ENCODE measurements at places on chromosomes 11 and 22. TPM values are rescaled to one million over a fixed set of nuclear protein-coding genes. Genes with fewer than 3 reads are reported as not detected.

Gene CSNK2A3
- not detected for total RNA-seq

GRCh38 chr22:28015046-28015425 lies 96.0 kb upstream of the PITPNB start:
- DNase-seq = no peak
- no peak overlapping the region for H3K27ac ChIP-seq
- peaks cover 28% of the 10 kb centered on the region for H3K27me3 ChIP-seq
- no peak overlapping the region for H3K4me3 ChIP-seq

- peaks cover 4% of the 10 kb centered on the region for H3K4me1 ChIP-seq
- H3K27me3 ChIP-seq = no peaks in the 10 kb centered on the region
- no peaks in the 10 kb centered on the region for H3K36me3 ChIP-seq
- H3K4me3 ChIP-seq = no peak overlapping the region
- no peak for DNase-seq
Observed at GRCh38 chr22:20159076-20159475, 8.2 kb upstream of the CCDC188 start.

Gene OR56A1
- total RNA-seq = not detected

- H3K4me3 ChIP-seq = peak overlapping the region; percentile 72
- H3K27ac ChIP-seq = no peak overlapping the region
- peaks cover 2% of the 10 kb centered on the region for H3K36me3 ChIP-seq
- no peaks in the 10 kb centered on the region for H3K4me1 ChIP-seq
- peaks cover 78% of the 10 kb centered on the region for H3K27me3 ChIP-seq
- DNase-seq = no peak
Observed at GRCh38 chr22:43412808-43413795, 1.3 kb downstream of the MPPED1 start.

DNA sequence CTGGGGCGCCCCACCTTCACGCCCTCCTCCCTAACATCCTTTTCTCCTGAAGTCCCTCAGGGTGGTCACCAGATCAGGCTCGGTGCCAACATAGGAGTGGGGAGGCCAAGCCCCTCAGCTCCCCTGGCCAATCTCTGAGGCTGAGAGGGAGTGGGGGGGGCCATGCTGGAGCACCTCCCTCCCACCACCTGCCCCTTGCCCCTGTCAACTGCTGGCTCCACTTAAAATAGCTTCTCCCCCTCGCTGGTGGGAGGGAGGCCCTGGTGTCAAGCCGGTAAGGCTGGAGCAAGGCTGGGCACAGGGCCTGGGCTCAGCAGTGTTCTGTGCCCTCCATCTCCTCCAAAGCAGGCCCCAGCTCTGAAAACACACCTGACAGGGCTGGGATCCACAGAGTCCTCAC lies 4.9 kb downstream of the PLXNB2 start:
- peaks cover 23% of the 10 kb centered on the region for H3K27me3 ChIP-seq
- H3K27ac ChIP-seq = no peak overlapping the region
- no peaks in the 10 kb centered on the region for H3K36me3 ChIP-seq
- H3K4me1 ChIP-seq = peaks cover 6% of the 10 kb centered on the region
- DNase-seq = no peak

DNA sequence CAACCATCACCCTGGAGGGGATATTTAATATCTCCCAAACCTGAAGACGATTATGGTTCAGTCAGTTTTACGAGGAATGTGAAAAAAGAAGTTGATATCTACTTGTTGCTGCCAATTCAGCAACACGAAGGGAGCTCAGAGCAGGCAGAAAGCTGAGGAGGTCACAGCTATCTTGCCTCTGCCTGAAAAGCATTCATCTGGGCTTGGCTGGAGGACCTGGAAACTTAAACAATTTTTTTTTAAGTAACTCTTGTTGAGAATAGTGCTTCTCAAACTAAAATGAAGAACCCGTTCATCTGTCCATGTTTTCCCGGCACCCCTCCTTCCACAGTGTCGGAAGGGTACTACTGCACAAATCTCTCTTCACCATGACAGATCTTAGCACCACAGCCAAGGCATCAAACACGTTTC lies 98.9 kb downstream of the MICAL3 start:
- H3K27ac ChIP-seq = no peak overlapping the region
- no peak for DNase-seq
- peaks cover 35% of the 10 kb centered on the region for H3K4me1 ChIP-seq
- H3K36me3 ChIP-seq = no peaks in the 10 kb centered on the region
- H3K27me3 ChIP-seq = no peaks in the 10 kb centered on the region

DNA sequence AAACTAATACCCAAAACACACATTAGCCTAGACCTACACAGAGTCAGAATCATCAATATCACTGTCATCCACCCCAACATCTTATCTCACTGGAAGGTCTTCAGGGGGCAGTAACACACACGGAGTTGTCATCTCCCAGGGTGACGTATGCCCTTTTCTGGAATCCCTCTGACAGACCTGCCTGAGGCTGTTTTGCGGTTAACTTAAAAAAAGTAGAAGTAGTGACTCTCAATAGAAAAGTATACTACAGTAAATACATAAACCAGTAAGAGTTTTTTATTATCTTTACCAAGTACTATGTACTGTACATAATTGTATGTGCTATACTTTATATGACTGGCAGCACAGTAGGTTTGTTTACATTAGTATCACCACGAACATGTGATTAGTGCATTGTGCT lies 80.5 kb downstream of the PGR start:
- DNase-seq = no peak
- H3K4me1 ChIP-seq = no peaks in the 10 kb centered on the region
- H3K4me3 ChIP-seq = no peak overlapping the region
- H3K27me3 ChIP-seq = no peaks in the 10 kb centered on the region
- H3K36me3 ChIP-seq = no peaks in the 10 kb centered on the region

Gene PIK3IP1
- 388 TPM for total RNA-seq

DNA sequence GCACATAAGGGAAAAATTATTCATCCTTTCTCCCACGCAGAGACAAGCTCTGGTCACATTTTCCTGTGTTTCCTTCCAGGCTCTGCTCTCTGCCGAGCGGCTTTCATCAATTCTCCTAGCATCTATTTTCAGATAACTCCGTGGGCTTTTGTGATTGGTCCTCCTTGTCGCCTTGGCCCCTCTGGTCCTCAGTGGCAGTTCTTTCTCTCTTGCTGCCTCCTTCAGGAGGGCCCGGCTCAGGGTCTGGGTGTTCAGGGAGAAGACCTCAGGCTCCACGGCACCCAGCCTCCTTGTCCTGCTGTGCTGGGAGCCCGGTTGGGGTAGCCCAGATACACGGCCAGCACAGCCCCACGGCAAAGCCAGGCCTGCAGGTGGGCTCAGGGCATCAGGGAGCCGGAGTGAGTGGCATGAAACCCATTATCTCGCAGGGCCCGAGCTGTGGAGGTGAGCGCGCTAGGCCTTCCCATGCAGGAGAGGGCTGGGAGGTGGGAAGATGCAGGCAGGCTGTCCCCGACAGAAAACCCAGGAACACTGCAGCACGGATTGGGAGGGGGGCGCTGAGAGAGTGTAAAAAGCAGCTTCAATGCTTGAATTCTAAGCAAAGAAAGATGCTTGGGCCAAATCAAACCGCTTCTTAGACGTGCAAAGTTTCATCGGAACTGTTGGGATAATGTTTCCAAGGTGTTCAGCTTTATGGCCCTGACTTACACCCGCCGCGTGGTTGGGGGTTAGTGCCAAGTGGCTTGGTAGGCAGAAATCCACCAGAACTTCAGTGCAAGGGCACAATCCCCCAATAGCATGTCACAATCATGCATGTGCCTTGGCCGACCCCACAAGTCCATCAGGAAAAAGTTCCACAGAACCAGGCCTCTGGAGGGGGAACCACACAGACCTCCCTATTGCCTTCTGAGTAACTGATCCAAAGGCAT lies 81.9 kb upstream of the WNT7B start:
- H3K4me1 ChIP-seq = peaks cover 37% of the 10 kb centered on the region
- H3K27me3 ChIP-seq = no peaks in the 10 kb centered on the region
- peaks cover 2% of the 10 kb centered on the region for H3K36me3 ChIP-seq
- peak overlapping the region; percentile 67 for H3K4me3 ChIP-seq
- H3K27ac ChIP-seq = peak overlapping the region; percentile 94

Gene NAA40
- total RNA-seq = 16.6 TPM

DNA sequence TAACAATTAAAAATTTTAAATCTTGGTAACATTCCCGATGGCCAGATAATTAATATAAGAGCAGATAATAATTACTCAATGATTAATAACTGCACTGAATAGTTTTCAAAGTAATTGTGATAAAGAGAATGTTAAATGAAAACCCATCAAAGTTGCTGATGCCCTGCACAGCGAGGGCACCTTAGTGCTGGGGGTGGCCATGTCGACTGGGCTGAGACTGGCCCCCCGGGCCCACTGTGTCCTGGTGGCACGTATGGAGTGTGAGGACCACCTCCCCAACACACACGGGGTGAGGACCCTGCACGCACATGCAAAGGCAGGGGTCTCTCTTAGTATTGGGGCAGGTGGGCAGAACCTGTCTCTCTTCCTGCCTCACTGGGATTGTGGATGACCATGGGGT lies 15.1 kb upstream of the CCDC188 start:
- H3K27ac ChIP-seq = no peak overlapping the region
- no peaks in the 10 kb centered on the region for H3K36me3 ChIP-seq
- no peaks in the 10 kb centered on the region for H3K4me1 ChIP-seq
- H3K27me3 ChIP-seq = peaks cover 6% of the 10 kb centered on the region
- DNase-seq = no peak

Gene ACRV1
- not detected for total RNA-seq

GRCh38 chr22:24322522-24322921 lies 51.9 kb downstream of the SPECC1L start:
- H3K27ac ChIP-seq = peak overlapping the region; percentile 21
- H3K36me3 ChIP-seq = peaks cover 2% of the 10 kb centered on the region
- no peaks in the 10 kb centered on the region for H3K27me3 ChIP-seq
- no peak overlapping the region for H3K4me3 ChIP-seq
- H3K4me1 ChIP-seq = peaks cover 7% of the 10 kb centered on the region
- no peak for DNase-seq

DNA sequence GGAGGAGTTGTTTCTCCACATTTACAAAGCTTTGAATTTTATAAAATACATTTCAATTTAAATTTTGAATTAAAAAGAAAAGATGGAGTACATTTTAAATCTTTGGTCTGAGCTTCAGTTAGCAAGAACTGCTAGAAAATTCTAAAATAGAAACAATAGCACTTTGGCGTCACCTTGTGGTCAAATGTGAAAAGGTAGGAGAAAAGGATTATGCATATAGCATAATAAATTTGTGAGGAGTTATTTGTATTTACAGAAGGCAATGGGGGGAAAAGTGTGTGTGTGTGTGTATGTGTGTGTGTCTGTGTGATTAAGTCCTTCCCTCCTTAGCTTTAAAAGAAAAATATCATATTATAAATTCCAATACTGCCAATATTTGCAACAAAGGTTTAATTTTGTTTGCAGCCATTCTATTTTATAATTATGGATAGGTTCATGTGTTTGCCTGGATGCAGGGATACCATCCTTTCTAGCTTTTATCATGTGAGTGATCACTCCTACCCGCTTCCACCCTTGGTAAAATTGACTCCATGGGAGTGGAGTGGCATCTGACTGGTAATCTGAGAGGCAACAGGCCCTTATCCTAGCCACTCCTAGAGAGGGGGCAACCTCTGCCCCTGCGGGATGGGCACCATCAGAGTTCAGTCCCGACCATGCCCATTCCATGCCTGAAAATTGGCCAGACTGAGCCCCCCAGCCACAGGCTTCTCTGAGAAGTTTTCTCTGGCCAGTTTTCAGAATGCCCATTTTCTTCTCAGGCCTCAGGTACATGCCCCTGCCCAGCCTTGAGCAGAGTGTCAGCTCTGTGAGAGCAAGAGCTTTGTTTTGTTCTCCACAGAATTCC lies 13.6 kb upstream of the LGR4 start:
- no peak overlapping the region for H3K4me3 ChIP-seq
- no peaks in the 10 kb centered on the region for H3K36me3 ChIP-seq
- H3K27ac ChIP-seq = no peak overlapping the region
- peaks cover 5% of the 10 kb centered on the region for H3K4me1 ChIP-seq
- no peaks in the 10 kb centered on the region for H3K27me3 ChIP-seq

DNA sequence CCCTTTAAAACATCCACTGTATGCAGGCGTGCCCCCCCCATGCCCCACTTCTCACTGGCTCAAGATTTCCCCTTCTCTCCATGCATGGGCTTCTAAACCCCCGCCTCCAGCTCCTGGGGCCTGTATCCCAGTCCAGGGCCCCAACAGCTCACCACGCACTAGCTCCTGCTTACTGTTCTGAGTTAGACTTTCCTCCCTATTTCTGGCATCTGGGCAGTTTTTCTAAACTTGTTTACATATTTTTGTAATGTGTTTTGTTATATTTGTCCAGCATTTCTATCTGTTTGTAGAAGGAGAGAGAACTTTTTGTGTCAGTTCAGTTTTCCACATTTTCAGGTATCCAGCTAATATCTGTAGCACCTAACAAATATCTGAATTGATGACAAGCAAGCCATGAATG lies 178.5 kb downstream of the SPON1 start:
- H3K4me1 ChIP-seq = peaks cover 4% of the 10 kb centered on the region
- H3K36me3 ChIP-seq = peaks cover 10% of the 10 kb centered on the region
- no peaks in the 10 kb centered on the region for H3K27me3 ChIP-seq
- no peak overlapping the region for H3K4me3 ChIP-seq
- no peak overlapping the region for H3K27ac ChIP-seq
- DNase-seq = no peak

Gene GUCY1A2
- total RNA-seq = not detected

DNA sequence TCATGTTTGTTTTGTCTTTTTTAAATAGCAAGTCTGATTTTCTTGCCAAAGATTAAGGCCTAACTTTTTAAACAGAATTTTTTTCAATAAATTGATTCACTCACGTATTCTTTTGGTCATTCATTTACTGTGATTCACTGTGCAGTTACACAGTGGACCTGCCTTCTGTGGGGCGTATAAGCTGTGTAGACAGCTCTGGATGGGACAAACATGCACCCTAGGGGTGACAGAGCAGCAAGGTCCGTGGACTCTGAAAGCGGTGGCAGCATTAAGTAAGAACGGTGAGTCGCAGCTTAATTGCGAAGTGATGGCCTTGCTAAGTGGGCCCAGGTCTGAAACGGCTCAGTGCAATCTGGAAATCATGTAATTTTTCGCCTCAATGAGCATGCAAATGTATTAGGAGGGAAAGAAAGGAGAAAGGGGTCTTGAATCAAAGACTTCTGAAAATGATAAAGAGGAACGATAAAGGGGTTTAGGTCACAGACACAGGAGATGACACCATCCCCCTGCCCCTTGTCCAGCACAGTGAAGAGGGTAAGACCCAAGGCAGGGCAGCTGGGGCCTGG lies 113.1 kb downstream of the SPATA19 start:
- no peaks in the 10 kb centered on the region for H3K4me1 ChIP-seq
- H3K36me3 ChIP-seq = no peaks in the 10 kb centered on the region
- DNase-seq = no peak
- H3K27ac ChIP-seq = no peak overlapping the region

- H3K27ac ChIP-seq = no peak overlapping the region
- H3K36me3 ChIP-seq = peaks cover 4% of the 10 kb centered on the region
- H3K4me3 ChIP-seq = no peak overlapping the region
- H3K4me1 ChIP-seq = peaks cover 2% of the 10 kb centered on the region
- no peak for DNase-seq
Observed at GRCh38 chr11:13141731-13142709, 132.9 kb downstream of the RASSF10 start.
